NCI-H1105 treated with DMSO at 0.1 percent for 48 hours (cell line): ENCODE measurements at places on chromosomes 16 and 17.

DNA sequence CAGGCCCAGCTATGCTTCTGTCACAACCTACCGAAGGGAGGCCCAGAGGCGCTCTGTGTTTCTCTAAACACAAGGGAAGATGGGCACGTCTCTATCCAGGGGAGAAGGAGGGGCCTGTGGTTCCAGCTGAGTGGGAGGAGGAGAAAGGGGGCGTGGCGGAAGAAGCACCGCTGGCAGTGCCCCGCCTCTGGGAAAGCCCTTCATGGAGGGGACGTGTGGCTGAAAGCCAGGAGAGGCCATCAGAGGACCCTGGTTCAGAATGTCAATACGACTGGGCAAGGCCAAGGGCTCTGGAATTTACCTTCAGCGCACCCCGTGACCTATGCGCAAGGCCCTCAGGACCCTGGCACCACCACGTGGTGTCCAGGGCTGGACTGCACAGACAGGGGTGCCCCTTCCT lies 12.3 kb upstream of the SLC38A8 start:
- no peak for DNase-seq

GRCh38 chr16:90018652-90019542 lies at the start of gene DBNDD1:
Gene DBNDD1, minus strand, starts transcription at chr16:90019456. Its CDS starts 115 bp downstream, at chr16:90019341.
- DNase-seq = no peak

- DNase-seq = no peak
Observed at GRCh38 chr16:85615852-85616606, 2.9 kb downstream of the GSE1 start.

DNA sequence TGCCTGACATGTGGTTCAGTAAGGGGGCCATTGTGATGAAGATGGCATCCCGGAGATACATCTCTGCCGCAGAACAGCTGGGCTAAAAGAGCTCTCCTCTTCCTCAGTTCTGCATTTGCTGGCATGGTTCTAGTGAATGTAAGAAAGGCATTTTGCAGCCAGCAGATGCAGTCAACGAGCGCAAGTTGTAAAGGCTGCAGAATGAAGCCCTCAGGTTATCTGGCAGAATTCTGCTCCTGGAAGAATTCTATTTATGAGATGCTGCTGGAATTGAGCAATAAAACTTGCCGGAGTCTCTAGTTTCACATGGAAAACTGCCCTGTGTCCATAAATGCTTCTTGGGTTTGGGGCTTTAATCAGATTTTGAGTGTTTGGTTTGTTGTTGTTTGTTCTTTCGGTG lies 176.8 kb upstream of the HSBP1 start:
- no peak for DNase-seq

DNA sequence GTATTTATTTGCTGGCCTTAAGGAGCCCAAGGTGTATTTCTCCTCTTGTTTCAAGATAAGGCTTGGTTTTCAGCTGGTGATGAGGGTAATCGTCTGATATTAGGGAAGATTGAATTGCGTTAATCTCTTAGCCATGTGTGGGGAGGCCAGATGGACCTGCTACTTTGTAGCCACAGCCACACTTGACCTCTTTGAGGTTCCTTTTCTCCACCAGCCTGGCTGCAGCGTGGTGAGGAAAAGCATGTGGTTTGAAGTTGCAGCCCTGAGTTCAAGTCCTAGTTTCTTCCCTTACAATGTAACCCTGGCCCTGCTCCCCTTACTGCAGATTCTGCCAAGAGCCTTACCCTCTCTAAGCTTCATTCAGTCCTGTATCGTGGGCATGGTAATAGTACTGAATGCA lies 3.1 kb downstream of the MINK1 start:
- no peak for DNase-seq

GRCh38 chr16:89621136-89621697 lies 7.8 kb downstream of the DPEP1 start:
- no peak for DNase-seq

- no peak for DNase-seq
Observed at GRCh38 chr17:61411261-61412142, 11.9 kb downstream of the TBX2 start.

- no peak for DNase-seq
Observed at GRCh38 chr17:18224387-18225120, 881 bp upstream of the LLGL1 start.

GRCh38 chr16:74521691-74522090 lies 85.2 kb downstream of the GLG1 start:
- no peak for DNase-seq

- no peak for DNase-seq
Observed at GRCh38 chr16:1790611-1791255, 2.8 kb downstream of the IGFALS start.

- no peak for DNase-seq
Observed at GRCh38 chr16:65394281-65394680, 272.4 kb upstream of the CDH11 start.

DNA sequence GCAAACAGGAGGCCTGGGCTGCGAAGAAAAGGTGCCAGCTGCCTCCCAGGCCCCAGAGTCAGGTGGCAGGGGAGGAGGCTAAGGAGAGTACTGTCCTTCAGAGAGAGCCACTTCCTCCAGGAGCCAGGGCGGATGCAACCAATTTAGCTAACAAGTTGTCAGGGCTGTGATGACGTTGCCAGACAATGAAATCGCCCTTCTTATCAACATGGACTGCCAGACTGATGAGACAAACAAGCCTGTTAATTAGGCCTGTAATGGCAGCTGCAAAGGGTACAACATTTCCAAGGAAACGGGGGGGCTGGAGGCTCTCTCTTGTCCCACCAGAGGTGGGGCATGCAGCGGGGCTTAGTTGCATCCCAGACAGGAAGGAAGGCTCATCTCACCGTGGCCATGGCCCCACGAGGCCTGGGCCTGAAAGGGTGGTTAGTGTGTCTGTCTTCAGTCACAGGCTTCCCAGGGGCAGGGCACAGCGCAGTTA lies 111.8 kb downstream of the SDK2 start:
- peak; percentile 41 for DNase-seq

- peak; percentile 60 for DNase-seq
Observed at GRCh38 chr17:31857920-31858641, 963 bp downstream of the COPRS start.

DNA sequence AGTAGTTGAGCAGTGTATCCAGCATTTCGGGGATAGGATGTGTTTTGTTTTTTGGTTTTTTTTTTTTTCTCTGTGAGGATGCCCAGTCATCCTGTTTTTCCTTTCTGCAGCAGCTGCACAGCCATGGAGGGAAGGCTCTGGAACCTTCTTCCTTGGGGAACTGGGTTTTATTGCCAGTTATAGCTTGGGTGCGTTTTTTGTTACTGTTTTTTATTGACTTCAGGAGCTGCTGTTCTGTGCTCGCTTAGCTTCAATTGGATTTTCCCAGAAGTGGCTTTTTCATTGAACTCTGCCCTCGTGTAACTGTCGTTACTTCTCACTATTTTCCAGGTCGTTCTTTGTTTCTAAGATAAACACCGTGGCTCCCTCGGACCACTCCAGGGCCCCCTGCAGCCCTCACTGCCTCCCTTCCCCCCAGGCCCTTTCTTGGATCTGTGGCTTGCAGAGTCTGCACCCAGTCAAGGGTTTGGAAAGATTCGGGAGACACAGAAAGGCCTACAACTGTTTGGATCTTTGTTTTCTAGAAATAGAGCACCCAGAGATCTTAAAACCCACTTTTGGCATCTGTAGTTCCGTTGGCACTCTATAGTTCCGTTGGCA lies 119.7 kb upstream of the CACNG5 start:
- no peak for DNase-seq

GRCh38 chr16:13660807-13661206 lies 259.1 kb upstream of the ERCC4 start:
- no peak for DNase-seq

DNA sequence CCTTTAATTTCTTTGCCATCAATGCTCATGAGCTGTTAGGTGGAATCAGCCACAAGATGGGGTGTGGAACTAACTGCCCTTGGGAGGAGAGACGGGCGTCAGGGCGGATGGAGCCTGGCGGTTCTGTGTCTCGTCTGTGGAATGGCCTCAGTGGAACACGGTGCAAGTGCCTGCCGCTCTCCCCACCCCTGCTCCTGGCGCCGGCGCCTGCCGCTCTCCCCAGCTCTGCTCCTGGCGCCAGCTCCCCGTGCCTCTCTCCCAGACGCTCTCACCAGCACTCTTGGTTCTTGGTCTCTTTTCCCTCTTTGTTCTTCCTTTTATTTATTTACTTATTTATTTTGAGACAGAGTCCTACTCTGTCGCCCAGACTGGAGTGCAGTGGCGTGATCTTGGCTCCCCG lies 13.2 kb upstream of the RPL13 start:
- DNase-seq = no peak

DNA sequence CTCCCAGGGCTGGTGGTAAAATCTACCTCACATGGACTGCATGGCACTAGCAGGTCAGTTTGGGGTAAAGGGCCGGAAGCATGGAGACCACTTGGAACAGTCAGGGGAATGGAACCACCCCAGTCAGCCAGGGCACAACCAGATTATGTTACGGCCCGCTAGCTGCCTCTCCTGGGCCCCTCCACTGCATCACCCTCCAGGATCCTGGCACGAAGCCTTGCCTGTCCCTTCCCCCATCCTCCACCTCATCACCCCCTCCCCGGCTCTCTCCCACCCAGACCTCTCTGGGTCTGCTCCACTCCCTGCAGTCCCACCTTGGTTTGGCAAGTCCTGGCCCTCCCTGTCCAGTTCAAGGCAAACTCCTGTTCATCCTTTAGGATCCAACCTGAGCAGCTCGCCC lies 91.7 kb downstream of the CLEC16A start:
- no peak for DNase-seq

GRCh38 chr17:78337244-78338109 lies 22.4 kb downstream of the SOCS3 start:
- DNase-seq = no peak
